ENCODE measurements at places on chromosomes 4 and X.

DNA sequence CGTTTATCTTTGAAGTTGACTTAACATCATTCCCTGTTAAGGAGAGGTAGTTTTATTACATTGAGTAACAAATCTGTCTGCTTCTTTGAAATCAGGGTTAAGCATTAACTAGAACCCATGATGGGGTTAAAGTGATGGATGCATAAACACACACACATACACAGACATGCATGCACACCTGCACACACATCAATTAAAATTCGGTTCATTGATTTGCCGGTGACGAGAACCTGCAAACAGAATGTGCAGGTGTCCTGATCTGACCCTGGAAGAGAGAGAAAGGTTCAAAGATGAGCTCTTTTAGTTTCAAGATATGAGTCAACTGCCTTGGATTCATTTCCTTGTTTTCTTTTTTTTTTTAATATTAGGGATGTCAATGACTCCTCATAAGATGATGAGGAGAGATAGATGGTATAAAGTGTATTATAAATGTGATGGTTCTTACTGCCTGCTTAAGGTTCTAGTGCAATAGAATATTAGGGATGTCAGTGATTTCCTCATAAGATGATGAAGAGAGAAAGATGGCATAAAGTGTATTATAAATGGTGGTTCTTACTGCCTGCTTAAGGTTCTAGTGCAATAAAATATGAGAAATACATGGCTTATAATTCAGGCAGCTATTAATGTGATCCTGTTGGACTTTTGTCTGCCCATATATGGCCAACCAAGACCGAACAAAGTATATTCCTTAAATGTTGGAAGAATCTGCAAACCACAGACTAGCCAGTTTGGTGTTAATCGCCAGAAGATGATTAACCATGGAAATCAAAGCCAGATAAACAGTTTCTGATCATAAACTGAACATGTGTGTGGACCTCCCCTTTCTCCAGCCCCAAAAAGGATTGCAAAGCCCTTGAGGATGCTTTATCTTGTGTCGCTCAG is 14.1 kb upstream of the CD99 start:
- no peak for DNase-seq

- no peak for DNase-seq
Observed at GRCh38 chrX:56782791-56783449, 53.9 kb downstream of the NBDY start.

- DNase-seq, result no peak
Observed at GRCh38 chr4:17163156-17163771, 264.8 kb upstream of the LDB2 start.

DNA sequence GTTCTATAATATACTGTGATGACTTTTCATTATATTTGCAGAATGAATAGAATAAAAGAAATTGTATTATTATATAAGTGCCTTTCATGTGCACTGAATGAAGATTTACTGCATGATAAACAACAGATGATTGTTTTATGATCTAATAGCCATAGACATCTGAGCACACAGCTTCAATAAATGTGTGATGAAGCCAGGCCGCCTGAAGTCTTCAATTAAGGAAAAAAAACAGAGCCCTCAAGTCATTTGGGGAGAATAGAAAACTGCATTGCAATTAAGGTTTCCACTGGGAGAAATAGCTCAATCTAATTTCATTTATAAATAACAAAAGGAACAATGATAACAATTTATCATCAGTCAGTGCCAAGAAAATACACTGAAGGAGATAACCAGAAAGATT is 955.2 kb downstream of the FSTL5 start:
- no peak for DNase-seq

DNA sequence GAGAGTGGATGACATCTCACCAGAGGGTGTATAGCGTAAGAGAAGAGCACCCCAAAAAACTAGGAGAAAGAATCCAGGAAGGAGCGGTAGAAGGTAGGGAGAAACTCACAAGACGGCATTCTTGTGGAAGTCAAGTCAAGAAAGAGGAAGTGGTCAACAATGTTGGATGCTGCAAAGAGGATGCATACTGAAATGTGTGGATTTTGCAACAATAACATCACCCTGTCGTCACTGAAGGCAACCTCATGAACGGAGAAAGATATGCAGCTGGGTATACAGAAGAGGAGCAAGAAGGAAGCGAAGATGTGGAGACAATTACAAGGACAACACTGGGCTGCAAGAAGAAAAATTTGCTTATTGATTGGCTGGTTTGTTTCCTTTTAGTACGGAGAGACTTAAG is 11.4 kb upstream of the TAPT1 start:
- DNase-seq, result no peak

GRCh38 chrX:6026429-6026828 is 202.2 kb downstream of the NLGN4X start:
- no peak for DNase-seq

DNA sequence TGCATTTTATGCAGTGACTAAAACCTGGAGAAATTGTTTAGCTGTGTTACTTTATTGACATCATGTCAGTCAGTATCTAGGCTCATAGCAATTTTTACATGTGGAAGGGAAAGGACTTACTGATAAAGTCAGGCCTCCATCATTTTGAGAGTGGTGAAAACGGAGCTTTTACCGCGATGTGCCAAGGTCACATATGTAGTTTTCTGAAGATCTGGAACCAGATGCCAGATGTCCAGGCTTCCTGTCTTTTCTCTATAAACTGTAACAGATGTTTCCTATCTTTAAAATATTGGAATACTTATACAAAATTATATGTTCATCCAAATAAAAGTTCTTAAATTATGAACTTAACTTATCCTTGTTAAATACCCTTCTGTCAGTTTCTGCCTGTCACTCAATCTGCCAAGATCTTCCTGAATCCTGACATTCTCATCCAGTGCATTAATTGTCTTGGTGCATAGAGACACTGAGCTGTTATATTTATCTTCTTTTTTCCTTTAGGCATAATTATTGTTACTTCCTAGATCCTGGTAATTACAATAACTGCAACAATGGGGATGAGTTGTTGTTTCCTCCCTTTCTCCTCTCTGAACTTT is 1646.2 kb upstream of the TENM3 start:
- no peak for DNase-seq

DNA sequence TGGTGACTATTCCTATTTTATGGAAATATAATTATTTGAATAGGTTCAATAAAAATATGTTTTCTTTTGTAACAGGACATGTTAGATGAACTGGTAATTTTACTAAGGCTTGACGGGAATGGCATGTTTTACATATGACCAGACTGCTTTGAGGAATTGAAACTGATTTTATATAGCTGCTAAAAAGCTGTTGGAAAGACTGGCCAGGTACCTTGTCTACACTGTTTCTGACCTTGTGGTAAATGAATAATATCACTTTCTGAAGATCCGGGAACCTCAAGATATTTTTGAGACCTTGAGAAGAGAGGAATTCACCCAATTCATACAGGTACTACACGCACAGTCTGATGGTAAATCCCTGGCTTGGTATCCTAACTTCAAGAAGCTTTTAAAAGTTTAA is 42.1 kb upstream of the USP46 start:
- DNase-seq, result no peak

GRCh38 chr4:15719506-15719905 is 16.6 kb downstream of the BST1 start:
- DNase-seq, result no peak

GRCh38 chrX:13198056-13198761 is 121.6 kb downstream of the ATXN3L start:
- no peak for DNase-seq

DNA sequence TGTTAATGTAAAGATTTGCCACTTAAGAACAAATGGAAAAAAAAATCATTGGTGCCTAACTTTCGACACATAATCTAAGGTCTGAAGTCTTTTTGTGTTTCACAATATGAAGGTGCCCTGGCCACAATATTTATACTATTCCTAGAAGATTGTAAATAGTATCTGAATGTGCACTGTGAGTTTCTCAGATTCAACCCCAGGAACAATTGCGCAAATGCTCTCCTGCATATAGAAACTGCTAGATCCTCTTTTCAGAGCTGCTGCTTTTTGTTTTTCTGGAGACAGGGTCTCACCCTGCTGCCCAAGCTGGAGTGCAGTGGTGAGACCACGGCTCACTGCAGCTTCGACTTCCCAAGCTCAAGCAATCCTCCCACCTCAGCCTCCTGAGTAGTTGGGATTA is 480.1 kb upstream of the FTHL17 start:
- no peak for DNase-seq

DNA sequence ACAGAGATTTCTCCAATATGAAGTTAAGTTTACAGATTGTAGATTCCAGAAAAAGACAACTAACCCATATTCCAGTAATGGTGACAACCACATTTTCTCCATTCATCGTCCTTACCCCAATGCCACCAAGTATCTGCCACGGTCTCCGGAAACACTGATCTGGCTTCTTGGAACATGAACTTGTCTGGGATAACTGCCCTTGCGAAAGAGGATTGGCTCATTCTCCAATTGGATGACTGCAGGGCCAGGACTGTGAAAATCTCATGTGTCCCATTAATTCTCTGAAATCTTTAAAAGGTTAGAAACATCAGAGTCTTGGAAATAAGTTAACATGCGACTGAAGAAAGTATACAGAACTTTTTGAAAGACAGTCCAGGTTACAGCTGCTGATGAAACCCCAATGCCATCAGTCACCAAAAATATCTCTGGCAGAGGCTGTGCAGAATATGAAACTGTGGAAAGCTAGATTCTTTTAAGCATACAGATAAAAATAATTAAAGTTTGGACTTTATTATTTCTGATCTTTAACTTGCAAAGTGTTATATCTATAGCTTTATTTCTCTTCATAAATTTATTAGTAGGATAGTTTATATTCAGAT is 496.9 kb downstream of the PPARGC1A start:
- DNase-seq, result no peak

- no peak for DNase-seq
Observed at GRCh38 chr4:48801016-48801715, 21.1 kb upstream of the FRYL start.

- no peak for DNase-seq
Observed at GRCh38 chr4:22842360-22843018, 149.8 kb downstream of the GBA3 start.

DNA sequence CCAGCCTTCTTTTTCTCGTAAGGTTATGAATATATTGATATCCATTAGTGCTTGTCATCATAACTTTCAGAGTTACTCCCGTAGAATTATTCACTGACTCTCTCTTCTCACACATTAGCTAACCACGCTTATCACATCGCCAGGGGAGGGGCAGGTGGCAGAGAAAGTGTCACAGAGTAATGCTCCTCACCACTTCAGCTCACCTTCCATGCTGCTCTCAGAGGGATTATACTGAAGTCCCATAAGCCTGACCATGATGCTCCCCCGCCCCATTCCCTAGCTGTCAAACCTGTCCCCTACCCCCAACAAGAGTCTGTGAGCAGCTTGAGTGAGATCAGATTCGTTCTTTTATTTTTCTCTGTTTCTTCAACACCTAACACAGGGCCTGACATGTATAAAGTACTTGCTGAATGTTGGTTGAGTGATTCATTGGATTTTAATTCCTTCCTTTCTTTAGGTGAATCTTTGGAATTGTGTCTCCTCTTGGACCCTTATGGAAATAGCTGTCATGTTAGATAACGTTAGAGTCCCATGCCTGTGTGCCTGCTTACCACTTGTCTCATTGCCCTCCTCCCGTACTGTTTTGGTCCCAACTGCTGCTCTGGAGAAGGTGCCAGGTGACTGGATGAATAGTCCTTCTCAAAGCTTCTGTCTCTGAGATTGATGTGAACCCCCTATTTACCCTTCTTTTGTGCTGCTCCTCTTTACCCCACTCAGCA is 55.1 kb downstream of the RS1 start:
- no peak for DNase-seq

DNA sequence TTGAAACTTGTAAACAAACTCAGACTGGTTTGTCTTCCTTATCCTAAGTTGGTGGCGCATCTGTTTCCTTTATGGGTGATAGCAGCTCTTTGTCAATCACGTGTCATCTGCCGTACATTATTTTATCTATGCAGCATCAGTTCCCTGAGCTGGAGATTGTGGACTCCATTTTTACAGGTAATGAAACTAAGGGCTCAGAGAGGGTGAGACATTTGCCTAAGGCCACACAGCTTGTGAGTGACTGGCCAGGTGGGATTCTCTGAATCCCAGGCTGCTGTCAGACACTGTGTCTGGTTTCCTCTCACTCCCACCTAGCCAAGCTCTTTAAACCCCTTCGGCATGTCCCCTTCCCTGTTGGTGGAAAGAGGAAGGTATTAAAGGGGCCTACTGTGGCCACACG is 41.7 kb upstream of the CLCN4 start:
- no peak for DNase-seq

DNA sequence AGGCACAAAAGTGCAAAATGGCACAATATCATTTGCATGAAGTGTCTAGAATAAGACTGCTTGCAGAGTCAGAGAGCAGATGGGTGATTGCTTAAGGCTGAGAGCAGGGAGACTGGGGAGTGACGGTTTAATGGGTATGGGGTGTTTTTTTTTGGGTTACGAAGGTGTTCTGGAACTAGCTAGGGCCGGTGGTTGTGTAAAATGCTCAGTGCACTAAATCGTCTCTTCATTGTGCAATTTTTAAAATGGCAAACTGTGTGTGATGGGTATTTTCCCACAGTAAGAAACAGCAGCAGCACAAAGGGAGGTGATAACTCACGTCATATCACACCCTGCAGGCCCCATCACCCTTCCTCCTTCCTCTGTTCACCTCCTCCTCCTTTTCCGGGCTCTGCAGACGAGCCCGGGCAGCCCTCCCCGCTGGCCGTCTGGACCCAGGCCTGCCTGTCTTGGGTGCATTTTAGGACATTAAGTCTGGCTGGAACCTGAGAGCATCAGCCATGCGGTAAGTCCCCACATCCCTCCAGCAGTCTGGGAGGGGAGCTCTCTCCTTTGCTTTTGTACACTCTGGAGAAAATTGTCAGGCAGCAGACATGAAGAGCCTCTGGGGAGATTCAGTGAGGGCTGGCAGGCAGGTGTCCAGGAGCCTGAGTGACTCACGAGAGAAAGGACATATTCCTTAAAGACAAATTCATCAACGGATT is 42.7 kb downstream of the ASMT start:
- DNase-seq, result no peak

DNA sequence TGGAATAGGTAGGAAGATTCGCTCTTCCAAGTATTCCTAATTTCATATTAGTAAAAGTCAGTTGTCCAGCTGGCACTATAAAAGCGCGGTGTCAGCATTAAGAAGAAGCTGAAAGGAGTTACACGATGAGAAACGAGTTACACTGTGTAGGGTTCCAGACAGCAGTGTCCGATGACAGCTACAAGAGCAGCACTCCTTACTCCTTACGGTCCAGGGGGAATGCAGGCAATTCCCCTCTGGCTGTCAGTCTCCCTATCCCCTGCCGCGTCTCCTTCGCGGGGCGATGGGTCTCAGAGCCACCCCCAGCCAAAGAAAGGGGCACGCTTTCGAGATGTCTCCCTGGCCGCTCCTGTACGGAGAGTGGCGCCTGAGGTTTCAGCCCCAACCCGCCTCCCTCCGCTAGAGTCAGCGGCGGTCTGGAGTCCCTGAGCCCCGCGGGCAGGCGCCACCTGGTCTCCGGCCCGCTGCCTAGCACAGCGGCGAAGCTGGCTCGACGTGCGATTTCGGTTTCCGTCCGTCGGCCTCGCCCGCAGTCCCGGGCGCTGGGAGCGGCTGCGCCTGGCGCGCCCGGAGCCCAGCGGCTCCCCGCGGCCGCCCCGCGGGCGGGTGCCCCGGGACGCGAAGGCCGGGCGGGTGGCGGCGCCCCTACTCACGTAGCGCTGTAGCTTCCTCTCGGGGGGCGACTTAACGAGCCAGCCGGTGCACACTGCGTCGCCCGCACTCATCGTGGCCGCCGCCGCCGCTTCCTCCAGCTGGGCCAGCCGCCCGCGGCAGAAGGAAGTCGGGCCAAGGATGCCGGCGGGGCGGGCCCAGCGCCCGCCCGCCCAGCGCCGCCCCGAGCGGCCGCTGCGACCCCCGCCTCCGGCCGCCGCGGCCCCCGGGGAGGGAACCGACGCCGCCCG is at the start of gene GAB3:
GAB3 (minus strand) TSS at position 777 of the 902 bp plus-strand sequence; CDS start at position 725, 52 bp downstream.
- DNase-seq, result no peak

GRCh38 chr4:6785572-6785925 is 3.0 kb downstream of the KIAA0232 start:
- no peak for DNase-seq
